Activated T-cell treated with anti-CD3 and anti-CD28 coated beads, Interleukin-2, amount 50 U/mL, for 72 hours (primary cell): ENCODE measurements at places on chromosomes 12 and 14.

- DNase-seq: no peak
These were observed 26.6 kb downstream of the ATF7 start for GRCh38 chr12:53599579-53599978.

DNA sequence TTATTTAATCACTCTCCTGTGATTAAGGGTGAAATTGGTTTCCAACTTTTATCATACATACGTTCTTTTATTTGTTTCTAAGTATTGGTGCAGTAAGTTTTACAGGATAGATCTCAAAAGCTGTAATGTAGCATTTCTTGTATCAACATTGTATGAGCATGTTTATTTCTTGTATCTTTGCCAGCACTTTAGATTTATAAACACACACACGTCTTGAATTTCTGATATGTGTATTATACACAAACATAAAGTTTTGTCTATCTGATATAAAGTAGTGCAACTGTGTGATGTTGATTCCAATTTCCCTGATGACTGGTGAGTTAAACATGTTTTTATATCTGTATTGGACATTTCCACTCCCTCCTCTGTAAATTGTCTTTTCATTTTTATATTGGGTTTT lies 134.7 kb downstream of the NOVA1 start:
- no peak for DNase-seq

DNA sequence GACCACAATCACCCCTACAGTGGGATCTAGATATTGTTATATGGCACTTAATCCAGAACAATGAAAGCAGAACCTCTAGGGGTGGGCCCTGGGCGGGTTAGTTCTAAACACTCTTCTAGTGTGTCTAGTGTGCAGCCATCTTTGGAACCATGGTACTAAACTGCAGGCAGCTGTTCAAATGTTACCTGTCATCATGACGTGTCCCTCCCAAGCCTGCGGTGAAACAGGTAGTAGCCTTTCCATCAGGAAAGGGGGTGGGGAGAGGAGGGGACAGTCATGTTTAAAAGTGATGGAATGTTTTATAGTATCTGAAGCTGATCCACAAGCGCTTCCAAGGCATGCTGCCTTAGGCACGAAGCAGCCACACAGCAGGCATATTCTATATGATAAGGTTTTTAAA lies 122.6 kb upstream of the SLC35F4 start:
- DNase-seq: no peak

- DNase-seq: no peak
These were observed 108.5 kb downstream of the SRGAP1 start for GRCh38 chr12:63952995-63953394.

GRCh38 chr14:31902945-31903646 lies 174.0 kb upstream of the ARHGAP5 start:
- no peak for DNase-seq

DNA sequence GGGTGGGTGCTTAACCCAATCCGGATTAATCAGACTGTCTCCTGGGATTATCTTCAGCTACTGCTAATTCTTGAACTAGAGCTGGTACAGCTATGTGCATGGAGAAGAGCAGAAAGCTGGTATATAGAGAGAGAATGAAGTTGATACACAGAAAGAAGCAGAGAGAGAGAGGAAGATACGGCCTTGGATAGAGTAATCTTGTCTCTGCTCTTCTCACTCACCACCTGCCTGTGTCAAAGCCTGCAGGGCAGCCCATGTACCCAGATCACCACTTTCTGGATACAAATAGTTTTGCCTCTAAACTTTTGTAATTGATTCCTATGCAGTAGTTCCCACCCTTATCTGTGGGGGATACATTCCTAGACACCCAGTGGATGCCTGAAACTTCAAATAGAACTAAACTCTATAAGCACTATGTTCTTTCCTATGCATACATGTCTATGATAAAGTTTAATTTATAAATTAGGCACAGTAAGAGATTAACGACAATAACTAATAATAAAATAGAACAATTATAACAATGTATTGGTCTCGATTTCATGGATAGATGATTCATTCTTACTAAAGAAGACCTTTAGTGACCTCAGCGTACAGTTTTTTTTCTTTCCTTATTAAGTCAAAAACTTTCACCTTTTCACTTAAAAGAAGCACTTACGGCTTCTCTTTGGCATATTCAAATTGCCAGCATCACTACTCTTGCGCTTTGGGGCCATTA lies 45.5 kb downstream of the YEATS4 start:
- DNase-seq: no peak

GRCh38 chr12:106284358-106285105 lies 18.0 kb upstream of the TCP11L2 start:
- no peak for DNase-seq

- DNase-seq: no peak
These were observed 153.1 kb downstream of the ANO6 start for GRCh38 chr12:45368841-45369489.
